ENCODE measurements at places on chromosomes 6 and 20.

GRCh38 chr6:130647246-130647645 lies 180.0 kb upstream of the SMLR1 start:
- no peak for DNase-seq

- DNase-seq, result no peak
Measured at GRCh38 chr6:125107896-125108295, 45.7 kb upstream of the TPD52L1 start.

- peak; percentile 17 for DNase-seq
Measured at GRCh38 chr6:56292505-56293181, 45.3 kb upstream of the COL21A1 start.

DNA sequence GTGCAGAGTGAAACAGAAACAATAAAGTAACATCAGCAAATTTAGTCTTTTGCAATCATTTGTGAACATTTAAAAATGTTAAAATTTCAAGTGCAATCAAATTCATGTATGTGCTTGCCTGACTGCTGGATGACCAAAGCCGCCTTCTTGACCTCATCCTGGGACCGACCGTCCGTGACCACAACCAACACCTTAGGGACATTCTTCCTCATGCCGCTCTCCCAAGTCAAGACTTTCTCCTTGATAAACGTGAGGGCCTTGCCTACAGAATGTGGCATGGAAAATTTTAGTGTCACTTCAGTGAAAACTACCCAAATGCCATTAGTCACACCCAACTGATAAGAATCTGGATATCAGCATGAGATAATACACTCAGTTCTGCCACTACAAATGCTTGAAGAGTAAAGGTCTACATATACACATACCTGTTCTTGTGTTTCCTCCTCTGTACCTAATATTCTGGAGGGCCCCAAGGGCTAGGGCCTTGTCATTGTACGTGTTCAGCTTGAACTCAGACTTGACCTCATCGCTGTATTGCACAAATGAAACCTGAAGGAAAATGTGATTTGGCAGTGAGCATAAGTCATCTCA lies 86.8 kb downstream of the COL12A1 start:
- no peak for DNase-seq

GRCh38 chr20:32476684-32477593 lies 108.2 kb downstream of the NOL4L start:
- peak; percentile 8 for DNase-seq

DNA sequence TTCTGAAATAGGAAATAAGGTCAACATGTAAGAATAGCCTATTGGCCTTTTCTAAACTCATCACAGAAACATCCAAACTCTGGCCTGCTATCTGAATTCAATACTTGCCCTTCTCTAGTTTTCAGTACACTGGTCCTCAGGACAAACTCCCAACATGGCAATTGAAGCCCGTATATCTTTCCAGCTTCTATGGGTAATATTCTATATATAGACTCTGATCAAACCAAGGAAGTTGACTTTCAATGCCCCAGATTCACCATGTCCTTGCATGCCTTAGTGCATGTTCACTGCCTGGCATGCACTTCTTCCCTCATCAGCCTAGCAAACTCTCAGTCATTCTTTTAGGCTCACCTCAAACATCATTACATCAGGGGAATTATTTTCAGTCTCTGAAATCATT lies 73.2 kb downstream of the RSPO3 start:
- DNase-seq, result no peak

- no peak for DNase-seq
Measured at GRCh38 chr6:136059308-136059707, 190.8 kb downstream of the MTFR2 start.

GRCh38 chr20:19427913-19428312 lies 215.5 kb downstream of the SLC24A3 start:
- no peak for DNase-seq

DNA sequence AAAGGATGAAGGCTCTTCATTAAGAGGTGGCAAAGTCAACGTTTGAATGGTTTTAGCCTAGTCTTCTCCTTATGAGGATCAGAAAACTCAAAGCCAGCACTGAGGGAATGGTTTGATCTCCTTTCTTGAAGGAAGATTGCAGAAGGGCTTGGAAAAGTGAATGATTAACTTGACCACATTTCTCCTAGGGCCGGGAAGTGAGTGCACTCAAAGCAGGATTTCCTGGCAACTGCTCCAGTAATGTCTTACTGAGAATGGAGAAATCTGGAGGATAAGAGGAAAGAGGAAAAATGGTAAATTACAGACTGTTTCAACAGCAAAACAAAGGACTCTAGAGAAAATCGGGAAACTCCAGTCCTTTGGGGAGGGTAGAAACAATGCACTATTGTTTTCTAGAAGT lies 189.0 kb upstream of the FOXA2 start:
- no peak for DNase-seq
